ENCODE measurements at places on chromosomes 12 and 14.

- no peak for DNase-seq
Observed at GRCh38 chr12:62785941-62786559, 148.9 kb downstream of the PPM1H start.

- no peak for DNase-seq
Observed at GRCh38 chr12:111471236-111471635, 65.5 kb downstream of the SH2B3 start.

DNA sequence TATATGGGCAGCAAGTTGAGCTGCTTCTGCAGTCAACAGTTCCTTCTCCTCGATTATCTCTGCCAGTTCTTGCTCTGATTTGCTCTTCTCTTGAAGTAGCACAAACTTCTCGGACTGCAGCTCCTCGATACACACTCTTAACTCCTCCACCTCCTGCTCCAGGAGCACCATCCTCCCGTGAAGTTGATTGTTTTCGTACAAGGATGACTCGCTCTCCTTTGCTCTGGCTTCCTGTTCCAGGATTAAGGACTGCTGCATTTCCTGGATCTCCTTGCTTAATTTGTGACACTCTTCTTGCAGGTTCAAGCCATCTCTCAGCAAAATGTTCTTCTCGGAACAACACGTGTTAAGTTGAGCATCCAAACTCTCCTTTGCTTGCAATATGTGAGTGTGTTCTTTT is 56.2 kb upstream of the VPS33A start:
- no peak for DNase-seq

DNA sequence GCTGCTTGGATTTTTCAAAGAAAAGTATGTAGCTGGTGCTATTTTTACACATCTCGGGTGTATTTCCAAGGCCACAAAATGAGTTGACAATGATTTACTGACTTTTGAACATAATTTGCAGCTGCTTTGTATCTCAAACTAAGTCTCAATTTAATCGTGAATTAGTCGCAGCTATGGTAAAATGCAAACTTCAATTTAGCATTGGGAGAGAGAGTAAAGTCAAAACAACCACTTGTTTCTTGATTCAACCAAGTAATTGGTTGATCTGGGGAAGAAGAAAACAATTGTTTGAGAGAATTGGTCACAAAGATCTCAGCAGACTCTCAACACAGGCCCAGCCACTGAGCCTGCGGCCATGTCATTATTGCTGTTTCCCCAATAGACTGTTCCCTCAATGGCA is 75.0 kb upstream of the DYRK2 start:
- no peak for DNase-seq

GRCh38 chr12:28527631-28528249 is 337.5 kb downstream of the CCDC91 start:
- no peak for DNase-seq

DNA sequence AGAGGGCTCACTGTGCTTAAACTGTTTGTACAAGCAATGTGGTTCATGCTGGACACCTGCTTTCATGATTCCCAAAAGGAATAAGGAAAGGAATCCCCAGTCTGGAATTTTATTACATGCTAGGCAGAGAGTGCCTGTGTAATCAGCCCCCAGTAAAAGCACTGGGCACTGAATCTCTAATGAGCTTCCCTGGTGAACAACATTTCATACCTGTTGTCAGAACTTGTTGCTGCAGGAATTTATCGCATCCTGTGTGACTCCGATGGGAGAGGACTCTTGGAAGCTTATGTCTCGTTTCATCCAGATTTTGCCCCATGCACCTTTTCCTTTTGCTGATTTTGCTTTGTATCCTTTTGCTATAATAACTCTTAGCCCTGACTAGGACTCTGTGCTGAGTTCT is 190.2 kb upstream of the HMGA2 start:
- DNase-seq = no peak

DNA sequence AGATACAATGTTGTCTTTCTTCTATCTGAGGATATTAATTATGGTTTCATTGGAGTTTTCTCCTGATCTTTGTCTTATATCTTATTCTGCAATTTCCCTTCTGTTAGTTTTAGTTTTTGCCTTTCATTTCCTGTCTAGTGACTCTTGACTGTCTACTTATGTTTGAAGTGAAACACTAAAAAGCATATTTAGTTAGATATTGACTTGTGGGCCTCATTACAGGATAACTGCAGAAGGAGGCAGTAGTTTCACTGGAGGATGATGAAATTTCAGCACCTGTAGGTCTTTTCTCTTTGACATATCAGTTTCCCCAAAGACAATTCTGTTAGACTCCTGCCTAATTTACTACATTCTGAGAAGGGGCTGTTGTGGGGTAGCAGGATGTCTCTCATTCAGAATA is 97.5 kb upstream of the NEDD1 start:
- no peak for DNase-seq

- DNase-seq = no peak
Observed at GRCh38 chr14:51283402-51284085, 43.5 kb downstream of the TMX1 start.

Measured in activated CD4-positive, alpha-beta T cell treated with anti-CD3 and anti-CD28 coated beads, Interleukin-2, amount 50 U/mL, for 48 hours (primary cell).